ENCODE measurements at places on chromosomes 12 and 14.

DNA sequence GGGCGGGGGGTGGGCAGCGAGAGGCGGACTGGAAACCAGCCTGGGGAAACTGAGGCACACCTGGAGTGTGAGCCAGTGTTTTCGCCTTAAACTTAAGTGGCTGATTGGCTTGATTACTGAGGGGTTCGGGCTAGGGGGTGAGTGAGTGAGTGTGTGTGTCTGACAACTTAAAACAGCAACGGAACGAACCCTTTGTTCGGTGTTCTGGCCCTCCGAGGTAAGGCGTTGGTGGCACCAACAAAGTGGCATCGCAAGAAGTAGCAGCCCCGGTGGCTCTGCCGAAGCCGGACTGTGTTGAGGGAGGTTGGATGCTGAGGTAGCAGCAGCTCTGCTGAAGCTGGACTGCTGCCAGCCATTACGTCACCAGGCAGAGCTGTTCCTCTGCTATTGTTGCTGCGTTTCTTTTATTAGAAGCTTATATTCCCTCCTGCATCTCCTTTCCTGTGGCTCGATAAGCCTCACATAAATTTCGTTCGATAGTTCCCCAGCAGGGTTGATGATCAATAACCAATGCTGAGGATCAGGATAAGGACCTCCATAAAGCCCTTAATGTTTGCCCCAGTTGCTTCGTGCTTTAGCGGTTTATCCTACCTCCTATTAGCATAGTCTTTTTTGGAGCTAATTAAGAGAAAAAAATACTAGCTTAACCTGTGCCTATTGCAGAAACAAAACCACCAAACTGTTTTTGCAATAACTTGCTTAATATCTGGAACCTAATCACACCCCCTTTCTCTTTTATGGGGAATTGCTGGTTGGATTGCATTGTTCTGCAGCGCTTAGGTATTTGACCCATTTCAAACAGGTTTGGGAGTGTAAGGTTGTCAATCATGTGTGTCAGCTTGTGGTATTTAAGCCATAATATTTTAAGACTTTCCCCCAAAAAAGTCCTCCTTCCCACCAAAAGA, 1.3 kb downstream of the GPR137C start:
- DNase-seq = peak; percentile 82

GRCh38 chr14:51014625-51015024, 70.3 kb upstream of the PYGL start:
- no peak for DNase-seq

- no peak for DNase-seq
Observed at GRCh38 chr12:26845984-26846383, 13.0 kb upstream of the ITPR2 start.

- no peak for DNase-seq
Observed at GRCh38 chr12:128245905-128246304, 21.1 kb upstream of the TMEM132C start.

GRCh38 chr12:88658009-88658408, 77.7 kb upstream of the KITLG start:
- DNase-seq = no peak

GRCh38 chr12:33438851-33439586, 600 bp downstream of the SYT10 start:
- DNase-seq = no peak

GRCh38 chr12:64323476-64324225, 66.9 kb downstream of the C12orf56 start:
- no peak for DNase-seq

GRCh38 chr12:12441843-12442461, 85.1 kb downstream of the BORCS5 start:
- no peak for DNase-seq

GRCh38 chr12:30908722-30909348, 17.7 kb upstream of the TSPAN11 start:
- DNase-seq = no peak

DNA sequence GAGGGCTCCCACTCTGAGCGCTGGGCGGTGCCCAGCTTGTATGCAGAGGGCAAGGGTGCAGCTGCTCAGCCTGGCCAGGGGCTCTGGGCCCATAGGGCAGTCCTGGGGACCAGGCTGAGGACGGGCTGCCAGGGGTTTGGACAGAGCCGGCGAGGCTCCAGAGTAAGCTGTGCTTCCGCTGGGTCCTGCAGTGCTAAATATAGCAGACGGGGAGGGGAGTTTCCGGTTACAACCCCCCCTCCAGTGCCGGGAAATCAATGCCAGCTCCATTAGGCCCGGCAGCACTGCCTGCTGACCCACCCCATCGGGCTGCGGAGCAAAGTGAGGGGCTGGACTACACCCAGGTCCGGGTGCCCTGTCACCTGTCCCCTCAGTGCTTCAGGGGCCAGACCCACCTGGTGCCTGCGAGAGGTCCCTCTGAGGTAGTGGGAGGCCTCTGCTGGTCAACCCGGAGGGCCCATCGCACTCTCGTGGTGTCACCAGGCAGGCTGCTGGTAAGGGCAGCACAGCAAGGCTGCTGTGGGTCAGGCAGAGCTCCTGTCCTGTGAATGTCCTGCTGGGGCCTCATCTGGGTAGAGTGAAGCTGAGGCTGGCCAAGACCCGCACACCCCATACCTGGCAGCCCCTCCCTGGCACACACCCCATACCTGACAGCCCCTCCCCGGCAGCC, 2.6 kb upstream of the JAG2 start:
- DNase-seq = no peak

All from stimulated activated CD4-positive, alpha-beta T cell treated with anti-CD3 and anti-CD28 coated beads, Interleukin-4, amount 100 ng/mL, for 1 hour (primary cell).